ENCODE measurements at places on chromosomes 1 and 21. TPM values are rescaled to one million over a fixed set of nuclear protein-coding genes. Genes with fewer than 3 reads are reported as not detected.

Gene F5
- not detected for total RNA-seq

Gene NBPF6
- total RNA-seq, result not detected

Gene CLEC20A
- not detected for total RNA-seq

Gene PEAR1
- 17.1 TPM for total RNA-seq

Gene FABP3
- total RNA-seq, result 2.1 TPM

Gene FCRL5
- total RNA-seq, result not detected

Gene SPATA45
- total RNA-seq, result not detected

Gene KIF14
- 2.0 TPM for total RNA-seq

Gene NLRP3
- 1.5 TPM for total RNA-seq

Gene SELE
- total RNA-seq, result not detected

Gene BRINP3
- not detected for total RNA-seq

Gene KRTAP7-1
- total RNA-seq, result not detected

Gene DNALI1
- 12.9 TPM for total RNA-seq

Gene PRAMEF20
- not detected for total RNA-seq

Gene S100A7A
- not detected for total RNA-seq

Gene SEC16B
- total RNA-seq, result 0.96 TPM

Gene TMEM53
- total RNA-seq, result 11.5 TPM

Gene KRTAP24-1
- total RNA-seq, result not detected

Gene RAD54L
- 2.9 TPM for total RNA-seq

Data from kidney epithelial cell (primary cell).